ENCODE measurements at places on chromosomes 7 and 10.

- DNase-seq = peak; percentile 23
These were observed 43.8 kb downstream of the EXOC6 start for GRCh38 chr10:92891885-92892690.

- peak; percentile 84 for DNase-seq
These were observed 12.4 kb upstream of the ARHGAP12 start for GRCh38 chr10:31940839-31941653.

DNA sequence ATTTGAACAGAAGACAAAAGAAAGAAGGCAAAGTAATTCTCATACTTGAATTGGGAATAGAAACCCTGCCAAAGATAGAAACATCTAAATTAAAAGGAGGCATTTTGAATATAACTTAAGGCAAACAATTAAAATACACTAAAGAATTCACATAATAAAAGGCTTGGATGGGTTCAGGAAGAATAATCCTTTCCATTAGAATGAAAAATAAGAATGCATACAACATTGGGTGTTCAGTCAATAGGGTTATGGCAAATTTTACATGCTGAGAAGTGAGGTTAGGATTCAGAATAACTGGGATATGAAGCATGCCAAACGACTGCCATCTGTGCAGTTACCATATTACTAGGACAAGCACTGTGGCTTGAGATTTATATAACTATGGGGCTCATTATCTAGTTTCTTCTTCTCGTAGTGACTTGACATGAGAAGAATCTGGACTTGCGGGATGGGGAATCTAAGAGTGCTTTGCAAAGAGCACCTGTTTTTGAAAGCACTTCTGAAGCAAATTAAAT, 326.5 kb downstream of the THSD7A start:
- DNase-seq = no peak

DNA sequence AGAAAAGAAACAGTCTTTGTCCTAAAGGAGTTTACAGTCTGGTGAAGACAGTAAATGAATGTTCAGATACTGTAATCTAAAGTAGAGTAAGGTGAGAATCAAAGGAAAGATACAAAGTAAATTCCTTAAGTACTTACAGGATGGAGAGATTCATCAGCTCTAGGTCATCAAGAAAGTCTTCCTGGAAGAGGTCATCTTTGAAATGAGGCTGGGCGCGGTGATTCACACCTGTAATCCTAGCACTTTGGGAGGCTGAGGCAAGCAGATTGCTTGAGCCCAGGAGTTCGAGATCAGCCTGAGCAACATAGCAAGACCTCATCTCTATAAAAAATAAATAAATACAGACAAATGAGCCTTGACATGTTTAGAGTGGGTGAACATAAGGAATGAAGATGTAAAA, 18.3 kb downstream of the FHIP2A start:
- DNase-seq = no peak

DNA sequence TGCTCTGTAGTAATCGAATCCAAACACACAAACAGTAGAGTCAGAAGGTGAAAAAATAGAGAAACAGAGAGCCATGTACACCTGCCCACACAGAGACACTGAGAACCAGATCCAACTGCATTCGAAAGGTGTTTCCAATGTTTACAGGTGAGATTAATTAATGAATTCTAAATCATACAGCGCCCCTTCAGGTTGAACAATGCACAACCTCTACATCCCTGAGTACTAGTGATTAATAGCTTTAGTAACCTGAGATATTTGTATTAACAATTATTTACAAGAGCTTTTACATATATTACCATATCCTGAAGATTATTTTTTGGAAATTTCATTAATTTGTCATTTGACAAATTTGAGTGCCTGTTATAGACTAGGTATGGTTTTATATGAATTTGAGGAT, 7.6 kb upstream of the MRC1 start:
- no peak for DNase-seq

DNA sequence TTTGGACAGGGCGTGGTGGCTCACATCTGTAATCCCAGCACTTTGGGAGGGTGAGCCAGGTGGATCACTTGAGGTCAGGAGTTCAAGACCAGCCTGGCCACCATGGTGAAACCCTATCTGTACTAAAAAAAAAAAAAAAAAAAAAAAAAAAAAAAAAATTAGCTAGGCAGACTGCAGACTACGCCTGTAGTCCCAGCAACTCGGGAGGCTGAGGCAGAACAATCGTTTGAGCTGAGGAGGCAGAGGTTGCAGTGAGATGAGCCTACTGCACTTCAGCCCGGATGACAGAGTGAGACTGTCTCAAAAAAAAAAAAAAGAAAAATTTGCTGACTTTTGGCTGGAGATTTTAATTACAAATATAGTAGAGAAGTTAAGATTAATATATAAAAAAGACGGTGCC, 104.0 kb downstream of the HIPK2 start:
- no peak for DNase-seq

DNA sequence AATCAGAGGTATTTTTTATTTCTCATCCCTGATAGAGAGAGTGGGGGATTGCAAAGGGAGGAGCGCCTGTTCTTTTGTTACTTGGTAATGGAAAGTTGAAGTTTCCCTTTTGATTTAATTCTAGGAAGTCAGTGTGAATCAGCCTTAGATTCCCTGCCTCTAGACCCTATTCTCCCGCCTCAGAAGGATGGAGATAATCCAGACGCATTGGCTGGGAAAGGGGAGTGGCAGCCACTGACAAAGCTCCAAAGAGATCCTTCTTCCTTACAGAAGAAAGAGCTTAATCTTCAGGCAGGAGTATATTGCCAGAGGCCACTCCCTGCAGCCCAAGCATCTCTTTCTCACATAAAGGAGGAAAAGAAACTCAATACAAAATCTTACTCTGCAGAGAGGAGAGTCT, 122.3 kb upstream of the GALNT17 start:
- no peak for DNase-seq

GRCh38 chr10:119541046-119541445, 1.5 kb downstream of the RGS10 start:
- peak; percentile 91 for DNase-seq

DNA sequence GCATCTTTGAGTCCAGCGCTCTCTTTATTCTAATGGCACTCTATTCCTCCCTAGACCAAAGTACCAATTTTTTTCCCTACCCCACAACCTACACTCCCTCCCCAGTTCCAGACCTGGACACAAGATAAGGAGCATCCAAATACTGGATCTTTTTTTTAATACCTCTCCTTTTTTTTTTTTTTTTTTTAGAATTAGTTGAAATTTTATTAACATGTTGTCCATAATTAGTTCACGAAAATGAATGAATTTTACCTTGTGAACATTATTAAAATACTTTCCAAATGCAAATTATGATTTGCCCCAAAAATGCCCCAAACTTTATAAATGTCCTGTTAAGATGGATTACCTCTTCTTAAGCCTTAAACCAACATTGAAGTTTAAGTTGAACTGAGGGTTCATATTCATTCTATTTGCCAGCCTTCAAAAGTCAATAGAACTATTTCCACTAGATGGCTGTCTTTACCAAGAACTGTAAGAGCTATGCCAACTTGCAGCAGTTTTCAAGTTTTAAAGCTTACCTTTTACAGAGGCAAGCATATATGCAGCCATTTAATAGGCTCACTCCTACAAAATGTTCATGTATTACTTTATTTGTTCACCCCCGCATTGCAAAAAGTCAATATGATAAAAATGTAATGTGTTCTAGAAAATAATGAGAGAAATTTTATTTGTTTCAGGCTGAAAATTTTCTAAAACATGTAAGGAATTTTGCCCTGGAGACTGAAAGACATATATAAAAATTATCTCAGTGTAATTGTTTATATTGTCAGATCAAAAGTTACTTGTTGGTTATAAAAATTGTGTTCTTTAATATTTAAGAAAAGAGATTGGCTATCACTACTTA, 39.7 kb upstream of the TNKS2 start:
- DNase-seq = no peak

DNA sequence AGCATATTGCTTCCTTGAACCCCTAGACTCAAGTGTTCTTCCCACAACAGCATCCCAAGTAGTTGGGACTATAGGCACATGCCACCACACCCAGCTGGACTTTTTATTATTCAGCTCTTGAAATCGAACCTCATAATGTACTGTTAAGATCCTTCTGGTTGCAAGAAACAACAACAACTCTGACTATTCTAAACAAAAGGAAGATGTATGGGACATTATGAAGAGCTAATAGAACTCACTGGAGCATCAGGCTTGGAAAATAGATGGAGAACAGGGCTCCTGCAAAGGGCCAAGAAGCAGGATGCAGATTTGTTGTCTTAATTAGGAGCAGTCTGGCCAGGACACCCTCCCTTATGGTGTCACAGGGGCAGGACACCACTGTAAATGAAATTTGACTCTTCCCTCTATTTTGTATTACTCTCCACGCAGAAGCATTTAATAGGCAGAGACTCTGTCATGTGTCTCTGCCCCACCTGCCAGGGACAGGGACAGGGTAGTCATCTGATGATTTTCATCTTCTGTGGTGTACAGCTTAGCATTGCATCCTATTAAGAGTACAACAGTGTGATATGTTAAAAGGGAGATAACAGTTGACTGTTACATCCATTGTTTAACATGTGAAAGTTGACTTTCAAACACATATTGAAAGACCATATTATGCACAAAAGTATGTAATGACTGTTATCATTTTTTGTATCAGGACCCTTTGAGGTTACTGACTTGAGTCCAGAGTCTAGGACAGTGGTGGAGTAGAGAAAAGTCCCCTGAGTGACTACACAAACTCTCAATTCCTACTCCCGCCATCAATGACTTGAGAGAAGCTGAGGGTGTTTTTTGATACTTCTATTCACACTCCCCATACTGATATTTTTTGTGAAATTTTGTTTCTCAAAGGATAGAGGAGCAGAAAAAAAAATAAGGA, 157.3 kb downstream of the LRRC4 start:
- no peak for DNase-seq

GRCh38 chr10:14086596-14086995, 244.1 kb downstream of the FRMD4A start:
- DNase-seq = peak; percentile 66

DNA sequence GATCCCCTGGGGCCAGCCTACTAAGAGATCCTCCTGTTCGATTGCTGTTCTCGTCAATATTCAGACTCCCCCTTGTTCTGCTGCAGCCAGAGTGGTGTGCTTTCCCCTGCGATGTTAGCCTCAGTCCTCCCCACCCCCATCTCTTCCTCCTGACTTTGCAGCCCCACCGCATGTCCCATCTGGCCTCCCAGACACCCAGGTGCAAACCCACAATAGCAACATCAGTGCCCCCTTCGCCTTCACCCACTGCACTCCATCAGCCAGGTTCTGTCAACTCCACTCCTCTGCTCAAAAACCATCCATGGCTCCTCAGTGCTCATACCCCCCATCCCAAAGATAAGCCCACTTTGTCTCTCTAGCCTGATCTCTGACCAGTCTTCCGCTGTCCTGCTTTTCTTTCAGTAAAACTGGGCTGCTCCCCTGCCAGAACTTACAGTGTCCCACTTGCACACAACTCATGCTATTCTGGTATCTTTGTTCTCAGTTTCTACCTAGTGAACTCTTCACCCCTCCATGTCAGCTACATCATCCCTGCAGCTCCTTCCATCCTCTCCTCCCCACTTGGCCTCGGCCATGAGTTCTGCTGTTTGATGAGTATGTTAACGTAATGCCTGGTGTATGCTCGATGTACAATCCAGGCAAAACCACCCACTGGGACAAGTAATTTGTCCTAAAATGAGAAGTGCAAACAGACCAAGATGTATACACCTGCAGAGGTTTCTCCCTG, 26.6 kb downstream of the COL13A1 start:
- no peak for DNase-seq

GRCh38 chr10:86186633-86187032, 180.0 kb downstream of the GRID1 start:
- DNase-seq = no peak

All from osteoblast (primary cell).